Nephron progenitor cell (in vitro differentiated cells): ENCODE measurements at places on chromosomes 16 and 17.

GRCh38 chr16:11698271-11698689 lies 30.0 kb downstream of the SNN start:
- no peak for DNase-seq

- no peak for DNase-seq
Measured at GRCh38 chr17:39633570-39634183, 3.3 kb upstream of the STARD3 start.

DNA sequence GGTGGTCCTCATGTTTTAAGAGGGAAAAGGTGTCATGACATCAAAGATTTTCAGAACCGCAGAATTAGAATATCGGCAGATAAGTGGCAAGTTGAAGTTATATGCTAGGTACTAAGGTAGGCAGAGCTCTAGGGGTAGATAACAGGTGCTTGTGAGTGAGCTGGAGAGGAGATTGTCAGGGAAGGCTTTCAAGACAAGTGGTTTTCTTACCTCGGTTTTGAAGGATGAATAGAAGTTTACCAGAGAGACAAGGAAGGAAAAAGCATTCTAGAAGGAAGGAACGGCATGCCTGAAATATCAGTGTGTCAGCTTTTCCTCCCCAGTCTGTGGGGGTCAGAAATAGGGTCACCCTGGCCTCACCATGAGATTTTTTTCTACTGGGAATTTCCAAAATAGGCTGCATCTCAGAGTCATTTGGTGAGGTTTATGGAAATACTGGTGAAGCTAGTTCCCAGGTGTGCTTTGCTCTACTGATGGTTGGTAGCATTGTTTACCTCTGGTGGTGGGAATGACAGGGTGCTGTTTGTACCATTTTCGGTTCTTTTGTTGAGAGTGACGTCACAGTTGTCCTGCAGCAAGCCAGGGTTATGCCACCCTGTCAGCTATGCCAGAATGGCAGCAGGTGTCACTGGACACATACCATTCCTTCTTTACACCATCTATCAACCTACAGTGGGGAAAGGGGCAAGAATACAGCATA lies 112.5 kb downstream of the MSI2 start:
- DNase-seq, result no peak

DNA sequence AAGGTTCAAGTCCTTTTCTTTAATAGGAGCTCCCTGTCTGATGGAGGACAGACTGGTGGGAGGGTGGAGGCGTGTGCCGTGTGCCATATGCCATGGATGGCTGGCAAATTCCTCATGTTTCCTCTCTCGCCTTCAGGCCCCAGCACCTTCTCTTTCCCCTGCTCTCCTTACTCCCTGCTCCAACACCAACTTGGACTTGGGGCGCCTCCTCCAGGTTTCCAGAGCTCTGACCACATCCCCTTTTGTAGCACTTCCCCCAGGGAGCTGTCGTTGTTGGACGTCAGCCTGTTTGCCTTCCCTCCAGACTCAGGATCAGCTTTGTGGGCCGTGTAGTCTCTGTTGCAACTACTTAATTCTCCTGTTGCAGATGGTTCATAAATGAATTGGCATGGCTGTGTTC lies 30.7 kb downstream of the TMC7 start:
- no peak for DNase-seq

- DNase-seq, result no peak
Measured at GRCh38 chr17:49114703-49115102, 17.9 kb upstream of the B4GALNT2 start.

GRCh38 chr17:43469145-43469544 lies 14.6 kb upstream of the DHX8 start:
- no peak for DNase-seq

DNA sequence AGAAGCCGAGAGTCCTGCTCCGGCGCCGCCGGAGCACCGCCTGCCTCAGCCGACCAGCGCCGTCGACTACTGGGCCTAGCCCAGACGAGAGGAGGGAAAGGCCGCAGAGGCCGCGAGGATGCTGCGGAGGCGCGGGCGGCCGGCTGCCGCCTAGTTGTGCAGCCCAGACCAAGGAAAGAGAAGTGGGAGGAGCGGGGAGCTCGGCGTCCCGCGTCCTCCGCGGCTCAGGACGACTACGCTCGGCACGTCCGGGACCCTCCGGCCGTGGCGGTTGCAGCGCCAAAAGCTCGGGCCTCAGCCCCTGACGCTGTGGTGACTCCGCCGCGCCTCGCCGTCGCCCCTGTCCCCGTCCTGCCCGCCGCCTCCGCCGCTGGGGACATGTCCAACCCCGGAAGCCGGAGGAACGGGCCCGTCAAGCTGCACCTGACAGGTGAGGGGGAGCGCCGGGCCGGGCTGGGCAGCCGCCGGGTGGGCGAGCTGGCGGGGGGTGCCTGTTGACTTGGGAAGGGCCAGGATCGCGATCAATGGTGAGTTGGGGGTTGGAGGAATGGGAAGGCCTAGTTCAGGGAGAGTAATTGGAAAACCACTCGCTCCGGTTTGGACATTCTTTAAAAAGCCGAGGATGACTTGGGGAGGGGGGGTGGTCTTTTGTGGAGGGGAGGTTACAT lies 37.7 kb downstream of the RNF135 start:
- peak; percentile 71 for DNase-seq

DNA sequence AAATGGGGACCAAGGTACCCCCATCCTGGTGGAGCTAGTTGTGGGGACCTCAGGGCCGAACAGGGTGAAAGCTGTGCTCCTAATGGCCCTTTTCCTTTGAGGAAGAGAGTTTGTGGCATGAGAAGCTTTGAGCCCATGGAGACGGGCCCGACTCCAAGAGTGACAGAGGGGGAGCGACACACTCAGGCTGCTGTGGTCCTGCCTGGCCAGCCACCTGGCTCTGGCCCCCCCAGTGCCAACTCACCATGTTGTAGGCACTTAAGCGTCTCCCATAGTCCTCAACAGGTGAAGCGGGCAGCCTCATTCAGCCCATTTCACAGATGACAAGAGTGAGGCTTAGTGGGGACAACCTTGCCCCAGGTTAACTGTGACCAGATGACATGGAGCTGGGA lies 1.6 kb downstream of the IL21R start:
- no peak for DNase-seq
